NCI-H1092 (cell line): ENCODE measurements at places on chromosomes 2 and 18.
A peak's percentile ranks its signal among the peaks of the same experiment; 100 is the strongest.

DNA sequence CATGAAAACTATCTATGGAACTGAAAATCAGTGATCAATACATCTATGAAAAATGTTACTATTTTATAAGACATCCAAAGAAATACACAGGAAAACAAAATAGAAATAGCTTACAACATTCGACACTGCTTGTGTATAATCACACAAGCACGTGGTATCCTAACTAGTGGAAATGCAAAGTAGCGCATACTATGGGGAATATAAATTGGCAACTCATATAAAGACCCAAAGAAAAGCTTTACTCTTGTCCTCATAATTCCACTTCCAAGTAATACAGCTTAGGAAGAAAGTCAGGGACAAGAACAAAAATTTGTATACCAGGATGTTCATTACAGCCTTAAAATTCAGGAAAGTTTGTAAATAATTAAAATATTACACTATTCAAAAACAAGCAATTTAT, 384.6 kb downstream of the NRXN1 start:
- no peak for DNase-seq

GRCh38 chr2:45269149-45269793, 260.0 kb upstream of the SIX2 start:
- no peak for DNase-seq

GRCh38 chr2:107585851-107586250, 240.8 kb upstream of the RGPD4 start:
- DNase-seq, result no peak

DNA sequence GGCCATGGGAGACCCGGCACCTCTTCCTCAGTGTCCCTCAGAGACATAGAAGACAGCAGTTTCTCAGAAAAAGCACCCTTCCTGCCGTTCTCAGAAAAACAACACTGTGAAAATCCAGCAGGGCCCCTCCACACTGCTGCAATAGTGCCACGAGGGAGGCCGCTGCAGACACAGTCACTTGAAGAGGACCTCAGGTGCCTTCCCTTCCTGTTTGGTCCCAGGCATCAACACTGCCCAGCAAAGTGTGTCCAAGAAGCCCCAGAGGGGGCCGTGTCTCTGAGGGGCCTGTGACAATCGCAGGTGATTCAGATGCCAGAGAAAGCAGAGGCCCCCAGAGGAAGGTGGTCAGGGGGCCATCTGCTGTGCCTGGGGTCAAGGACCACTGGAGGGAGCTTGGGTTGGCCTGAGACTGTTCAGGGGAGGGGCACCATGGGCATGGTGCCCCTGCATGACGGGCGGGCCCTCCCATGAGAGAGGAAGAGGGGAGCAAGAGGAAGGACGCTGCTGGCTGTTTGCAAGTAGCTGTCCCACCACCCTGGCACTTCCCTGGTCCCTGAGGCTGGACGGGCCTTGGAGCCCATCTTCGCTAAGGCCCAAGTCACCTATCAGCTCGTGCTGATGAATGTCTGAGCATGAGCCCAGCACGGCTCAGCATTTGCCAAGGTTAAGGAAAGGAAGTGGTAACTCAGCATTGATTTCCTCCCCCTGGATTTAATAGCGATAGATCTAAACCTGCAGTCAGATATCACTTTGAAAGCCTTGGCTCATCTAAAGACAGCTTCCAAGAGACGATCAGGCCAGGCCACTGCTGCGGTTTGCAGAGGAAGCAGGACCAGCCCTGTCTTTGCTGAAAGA, 9.1 kb downstream of the TWIST2 start:
- DNase-seq, result no peak

GRCh38 chr18:10822456-10822855, 296.6 kb downstream of the NAPG start:
- DNase-seq, result no peak

GRCh38 chr18:61209801-61210200, 123.4 kb upstream of the CDH20 start:
- DNase-seq, result no peak

GRCh38 chr2:201261906-201262305, 1.6 kb downstream of the CASP8 start:
- DNase-seq, result no peak

GRCh38 chr2:155815851-155816250, 516.7 kb downstream of the NR4A2 start:
- no peak for DNase-seq

DNA sequence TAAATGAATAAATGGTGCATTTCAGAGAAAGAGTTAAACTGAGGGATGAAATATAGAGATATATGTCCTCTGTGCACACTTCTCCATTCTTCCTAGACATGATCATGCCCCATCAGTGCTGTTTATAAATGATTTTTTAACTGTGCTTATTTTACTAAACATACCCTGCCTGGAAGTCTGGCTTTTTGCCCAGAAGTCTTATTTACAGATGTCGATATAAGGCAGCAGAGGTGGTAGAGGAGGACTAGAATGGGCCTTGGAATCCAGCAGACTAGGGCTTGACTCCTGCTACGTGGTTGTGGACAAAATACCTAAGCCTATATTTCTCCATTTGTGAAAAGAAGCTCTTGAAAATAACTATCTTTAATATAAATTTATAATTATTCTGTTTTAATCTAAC, 355.5 kb downstream of the RAD51AP2 start:
- peak; percentile 33 for DNase-seq

GRCh38 chr2:188746727-188747126, 227.4 kb upstream of the COL3A1 start:
- no peak for DNase-seq

DNA sequence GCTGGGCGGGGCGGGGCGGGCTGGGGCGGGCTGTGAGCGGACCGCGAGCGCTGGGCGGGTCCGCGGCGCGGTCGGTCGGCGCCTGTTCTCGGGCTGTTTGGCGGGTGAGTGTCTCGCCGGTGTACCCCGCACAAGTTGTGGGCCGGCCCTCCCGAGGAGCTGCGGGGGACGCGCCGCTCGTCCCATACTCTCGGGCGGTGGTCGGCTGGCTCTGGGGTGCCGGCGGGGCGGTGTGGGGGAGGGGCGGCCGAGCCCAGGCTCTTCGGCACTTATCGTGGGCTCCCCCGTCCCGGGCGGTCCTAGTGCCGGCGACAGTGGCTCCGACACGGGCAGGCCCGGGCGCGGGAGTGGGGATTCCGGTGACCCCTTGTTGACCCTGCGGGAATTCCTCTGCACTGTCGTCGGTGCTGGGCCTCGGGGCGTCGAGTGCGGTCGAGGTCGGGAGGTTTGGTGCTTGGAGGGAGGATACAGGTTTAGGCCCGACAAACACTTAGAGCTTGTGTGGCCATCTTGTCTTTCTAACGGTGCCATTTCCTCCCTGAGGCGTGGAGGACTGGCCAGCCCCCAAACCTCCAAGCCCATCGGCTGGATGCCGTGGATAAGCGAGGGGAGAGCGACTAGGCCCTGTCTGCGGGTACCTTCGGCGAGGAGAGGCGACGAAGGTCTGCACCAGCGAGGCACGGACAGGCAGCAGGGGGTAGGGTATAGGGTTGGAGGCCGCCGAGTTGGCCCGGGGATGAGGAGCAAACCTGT, at the start of gene SEPTIN2:
TSS of gene SEPTIN2 (plus strand) at position 47 of the 753 bp plus-strand sequence. CDS start 8,308 bp downstream, outside the sequence.
- DNase-seq, result no peak

DNA sequence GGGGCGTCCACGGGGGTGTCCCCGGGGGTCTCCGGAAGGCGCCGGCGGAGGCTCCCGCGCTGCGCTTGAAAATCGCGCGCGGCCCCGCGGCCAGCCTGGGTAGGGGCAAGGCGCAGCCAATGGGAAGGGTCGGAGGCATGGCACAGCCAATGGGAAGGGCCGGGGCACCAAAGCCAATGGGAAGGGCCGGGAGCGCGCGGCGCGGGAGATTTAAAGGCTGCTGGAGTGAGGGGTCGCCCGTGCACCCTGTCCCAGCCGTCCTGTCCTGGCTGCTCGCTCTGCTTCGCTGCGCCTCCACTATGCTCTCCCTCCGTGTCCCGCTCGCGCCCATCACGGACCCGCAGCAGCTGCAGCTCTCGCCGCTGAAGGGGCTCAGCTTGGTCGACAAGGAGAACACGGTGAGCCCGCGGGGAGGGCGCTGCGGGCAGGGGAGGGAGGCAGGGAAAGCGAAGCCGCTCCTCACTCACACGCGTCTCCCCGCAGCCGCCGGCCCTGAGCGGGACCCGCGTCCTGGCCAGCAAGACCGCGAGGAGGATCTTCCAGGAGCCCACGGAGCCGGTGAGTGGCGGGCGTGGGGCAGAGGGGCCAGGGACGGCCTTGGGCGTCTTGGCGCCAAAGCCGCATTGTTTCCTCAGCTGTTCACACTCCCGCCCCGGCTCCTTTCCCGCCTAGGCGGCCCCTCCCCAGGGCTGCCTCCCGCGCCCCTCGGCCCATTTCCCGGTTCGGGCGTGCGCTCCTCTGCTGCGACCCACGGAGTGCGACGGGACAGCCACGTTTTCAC, at the start of gene RRM2:
TSS of gene RRM2 (plus strand) at position 240 of the 781 bp plus-strand sequence. CDS start at position 300, 60 bp downstream.
- peak; percentile 89 for DNase-seq

- DNase-seq, result no peak
Measured at GRCh38 chr2:113136828-113137775, 9.7 kb downstream of the IL1RN start.
